ENCODE measurements at places on chromosomes 3 and 15.

- DNase-seq = no peak
Measured at GRCh38 chr3:177378168-177378567, 180.9 kb upstream of the TBL1XR1 start.

DNA sequence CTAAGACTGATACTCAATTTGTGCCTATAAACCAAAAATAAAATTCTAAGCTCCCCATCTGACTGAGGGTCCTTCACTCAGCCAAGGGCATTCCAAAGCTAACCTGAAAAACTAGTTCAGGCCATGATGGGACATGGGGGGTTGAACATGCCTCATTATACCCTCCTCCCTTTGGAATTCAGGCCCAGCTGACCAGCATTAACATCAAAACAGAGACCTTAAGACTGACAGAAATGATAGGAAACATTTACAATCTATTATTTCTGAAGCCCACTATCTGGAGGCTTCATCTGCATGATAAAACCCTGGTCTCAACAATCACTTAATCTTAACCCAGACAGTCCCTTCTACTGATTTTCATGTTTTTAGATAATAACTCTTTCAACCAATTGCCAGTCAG is 140.4 kb downstream of the ANO10 start:
- no peak for DNase-seq

GRCh38 chr3:14175383-14176037 is 2.9 kb downstream of the XPC start:
- DNase-seq = no peak

- no peak for DNase-seq
Measured at GRCh38 chr15:74552773-74553441, 11.9 kb downstream of the ARID3B start.

GRCh38 chr15:41609123-41609522 is 50.1 kb downstream of the TYRO3 start:
- DNase-seq = no peak

DNA sequence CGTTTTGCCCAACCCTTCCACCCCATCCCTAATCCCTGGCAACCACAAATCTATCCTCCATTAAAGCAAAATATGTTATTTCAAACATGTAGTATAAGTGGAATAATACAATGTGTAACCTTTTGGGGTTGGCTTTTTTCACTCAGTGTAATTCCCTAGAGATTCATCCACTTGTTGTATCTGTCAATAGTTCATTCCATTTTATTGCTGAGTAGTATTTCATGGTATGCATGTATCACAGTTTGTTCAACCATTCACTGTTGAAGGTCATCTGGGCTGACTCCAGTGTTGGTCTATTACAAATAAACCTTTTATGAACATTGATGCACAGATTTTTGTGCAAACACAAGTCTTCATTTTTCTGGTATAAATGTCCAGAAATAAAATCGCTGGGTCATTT is 38.8 kb downstream of the BSN start:
- DNase-seq = no peak

GRCh38 chr3:5012367-5012766 is 33.1 kb downstream of the BHLHE40 start:
- DNase-seq = no peak

DNA sequence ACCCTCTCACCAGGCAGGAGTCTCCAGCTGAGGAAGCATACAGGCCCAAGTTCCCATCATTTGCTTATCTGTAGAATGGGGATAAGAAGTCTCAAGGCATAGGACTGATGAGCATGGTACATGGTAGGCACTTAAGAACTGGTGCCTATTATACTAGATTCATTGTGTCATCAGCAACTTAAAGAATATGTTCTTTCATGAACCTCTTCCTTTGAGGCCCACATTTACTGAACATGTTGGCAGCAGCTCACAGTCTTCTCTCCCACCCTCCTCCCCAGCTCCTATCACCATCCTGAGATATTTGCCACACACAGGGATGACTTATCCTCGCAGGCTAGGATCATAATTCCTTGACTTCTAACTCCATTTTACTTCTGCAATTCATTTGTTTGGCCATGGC is 142.5 kb downstream of the PDE8A start:
- DNase-seq = no peak

DNA sequence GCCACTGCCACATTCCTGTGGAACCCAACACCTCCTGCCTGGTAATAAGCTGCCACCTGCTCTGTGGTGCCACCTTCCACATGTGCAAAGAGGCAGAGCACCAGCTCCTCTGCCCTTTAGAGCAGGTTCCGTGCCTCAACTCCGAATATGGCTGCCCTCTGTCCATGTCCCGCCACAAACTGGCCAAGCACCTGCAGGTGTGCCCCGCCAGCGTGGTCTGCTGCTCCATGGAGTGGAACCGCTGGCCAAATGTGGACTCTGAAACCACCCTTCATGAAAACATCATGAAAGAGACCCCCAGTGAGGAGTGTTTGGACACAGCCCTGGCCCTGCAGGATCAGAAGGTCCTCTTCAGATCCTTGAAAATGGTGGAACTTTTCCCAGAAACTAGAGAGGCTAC is 28.3 kb downstream of the FBXO40 start:
- no peak for DNase-seq

GRCh38 chr15:64045774-64046420 is 388 bp downstream of the DAPK2 start:
- DNase-seq = peak; percentile 19

DNA sequence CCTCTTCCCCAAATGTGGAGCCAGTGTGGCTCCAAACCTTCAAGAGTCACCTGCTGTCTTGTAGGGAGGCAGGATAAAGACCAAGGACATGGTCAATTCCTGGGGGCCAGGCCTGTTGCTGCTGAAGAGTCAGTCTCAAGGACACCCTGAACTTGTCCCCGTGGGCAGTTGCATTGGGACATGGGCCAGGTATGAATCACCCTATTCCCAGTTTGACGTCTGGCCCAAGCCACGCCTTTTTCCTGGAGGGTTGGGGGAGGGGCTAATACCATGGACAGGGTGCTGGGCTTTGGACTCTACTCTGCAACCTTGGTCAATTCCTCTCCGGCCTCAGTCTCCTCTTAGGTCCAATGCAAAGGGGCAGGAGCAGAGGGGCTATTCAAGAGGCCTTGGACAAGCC is 10.4 kb downstream of the ATP2B2 start:
- no peak for DNase-seq

- no peak for DNase-seq
Measured at GRCh38 chr15:71290002-71290401, 174.7 kb downstream of the THSD4 start.

GRCh38 chr3:19216669-19217337 is 68.5 kb downstream of the KCNH8 start:
- DNase-seq = no peak

DNA sequence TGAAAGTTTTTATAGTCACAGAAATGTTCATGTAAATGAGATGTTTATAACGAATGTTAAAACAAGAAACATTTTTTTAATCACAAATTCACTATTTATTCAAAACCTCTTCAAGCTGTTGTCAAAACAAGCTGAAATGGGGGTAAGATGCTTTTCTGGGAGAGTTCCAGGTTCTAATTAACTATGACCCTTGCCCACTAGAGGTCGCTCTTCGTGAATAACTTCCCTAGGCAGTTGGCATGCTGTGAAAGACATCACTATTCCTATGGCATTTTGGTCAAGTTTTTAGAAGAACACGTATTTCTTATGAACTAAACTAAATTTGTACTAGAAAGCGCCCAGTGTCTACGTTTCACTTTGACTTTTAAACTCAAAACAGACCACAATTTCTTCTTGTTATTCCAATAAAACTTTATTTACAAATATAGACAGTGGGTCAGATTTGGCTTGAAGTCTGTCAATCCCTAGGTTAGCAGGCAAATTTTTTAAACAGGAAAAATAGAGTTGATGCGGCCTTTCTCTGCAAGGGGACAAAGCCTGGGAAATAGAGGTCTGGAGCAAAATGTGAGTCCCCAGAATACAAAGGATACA is 62.8 kb upstream of the CMTM8 start:
- DNase-seq = no peak
